Activated naive CD8-positive, alpha-beta T cell treated with anti-CD3 and anti-CD28 coated beads, Interleukin-2, amount 50 U/mL, for 16 hours (primary cell): ENCODE measurements at places on chromosomes 2 and 18.

DNA sequence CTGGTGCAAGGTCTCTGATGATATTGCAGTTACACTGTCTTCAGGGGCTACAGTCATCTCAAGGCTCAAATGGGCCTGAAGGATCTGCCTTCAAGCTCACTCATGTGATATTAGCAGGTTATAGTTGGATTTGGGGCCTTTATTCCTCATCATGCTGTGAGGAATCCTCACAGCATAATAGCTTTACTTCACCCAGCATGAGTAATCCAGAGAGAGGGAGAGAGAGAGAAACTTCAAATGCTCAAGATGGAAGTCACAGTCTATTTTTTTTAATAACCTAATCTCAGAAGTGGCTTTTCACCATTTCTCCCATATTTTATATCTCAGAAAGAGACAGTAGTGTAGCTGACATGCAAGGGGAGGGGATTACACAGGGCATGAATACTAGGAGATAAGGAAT lies 658.7 kb downstream of the EPHA4 start:
- DNase-seq: no peak

DNA sequence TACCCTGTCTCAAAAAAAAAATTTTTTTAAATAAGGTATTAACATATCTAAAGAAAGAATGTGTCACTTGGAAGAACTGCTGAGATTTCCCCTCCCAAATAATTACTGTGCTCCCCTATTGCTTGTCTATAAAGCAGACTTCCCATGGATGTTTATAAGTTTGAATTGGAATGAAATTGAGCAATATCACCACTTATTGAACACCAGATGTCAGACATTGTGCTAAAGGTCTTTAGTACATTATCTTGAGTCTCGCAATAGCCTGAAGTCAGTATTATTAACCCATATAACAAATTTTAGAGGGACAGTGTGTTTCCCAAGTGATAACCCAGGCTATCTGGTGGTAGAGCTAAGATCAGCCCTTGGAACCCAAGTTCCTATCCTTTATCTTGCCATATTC lies 102.9 kb upstream of the MSH2 start:
- no peak for DNase-seq

DNA sequence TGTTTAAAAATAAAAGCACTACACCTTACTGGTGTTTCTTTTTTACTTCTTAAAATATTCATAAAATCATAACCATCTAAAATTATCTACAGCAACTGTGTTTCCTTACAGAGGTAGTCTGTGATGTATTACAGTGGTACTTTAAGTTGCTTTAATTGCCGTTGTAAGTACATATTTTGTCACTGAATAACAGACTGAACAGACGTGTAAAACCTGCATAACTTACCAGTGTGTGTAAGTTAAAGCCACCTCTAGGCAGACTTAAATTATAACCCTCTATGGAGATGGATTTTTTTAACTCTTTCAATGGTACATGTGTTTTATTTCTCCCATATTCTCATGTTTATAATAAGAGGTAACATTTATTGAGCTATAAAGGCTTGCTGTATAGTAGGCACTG lies 166.8 kb downstream of the NR4A2 start:
- no peak for DNase-seq

DNA sequence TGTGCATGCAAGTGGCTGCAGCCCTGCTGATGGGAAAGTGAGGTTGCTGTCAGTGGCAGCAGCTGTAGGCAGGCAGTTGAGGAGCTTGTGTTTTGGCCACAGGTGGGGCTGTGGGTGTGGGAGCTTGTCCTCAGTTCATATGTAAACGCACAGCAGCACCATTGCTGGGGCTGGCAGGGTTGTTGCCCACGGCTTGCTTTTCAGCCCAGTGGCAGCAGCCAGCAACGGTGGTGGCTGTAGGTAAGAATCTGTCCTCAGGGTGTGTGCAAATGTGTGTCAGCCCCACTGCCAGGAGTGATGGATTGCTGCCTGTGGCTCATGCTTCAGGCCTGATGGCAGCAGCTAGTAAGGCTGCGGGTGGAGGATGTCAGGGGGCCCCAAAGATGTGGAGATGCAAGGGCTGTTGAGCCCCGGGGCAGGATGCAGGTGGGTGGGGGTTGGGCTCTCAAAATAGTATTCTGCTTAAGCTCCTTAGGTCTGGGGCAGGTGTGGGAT lies 141.3 kb upstream of the THUMPD2 start:
- DNase-seq: no peak

GRCh38 chr2:11343650-11344341 lies 640 bp downstream of the ROCK2 start:
- peak; percentile 6 for DNase-seq

GRCh38 chr2:101704046-101704466 lies 6.5 kb downstream of the MAP4K4 start:
- no peak for DNase-seq

DNA sequence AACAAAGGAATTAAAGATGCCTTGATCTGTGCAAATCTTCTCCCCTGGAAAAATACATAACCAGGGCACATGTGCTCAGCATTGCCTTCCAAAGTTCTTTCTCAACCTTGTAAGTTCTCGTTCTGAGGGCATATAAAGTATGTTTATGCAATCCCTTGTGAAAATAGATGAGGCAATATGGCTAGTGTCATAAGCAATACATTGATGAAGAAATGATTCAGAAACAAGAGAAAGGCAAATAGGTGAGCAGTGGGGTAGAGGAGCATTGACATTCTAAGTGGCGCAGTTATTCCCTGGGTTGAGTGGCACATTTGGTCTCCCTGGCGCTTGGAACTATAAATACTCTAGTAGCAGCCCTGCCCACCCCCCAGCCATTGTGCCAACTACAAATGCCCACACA lies 57.4 kb upstream of the PGAP1 start:
- no peak for DNase-seq

GRCh38 chr2:178521304-178522150 lies 41.3 kb downstream of the PLEKHA3 start:
- no peak for DNase-seq

DNA sequence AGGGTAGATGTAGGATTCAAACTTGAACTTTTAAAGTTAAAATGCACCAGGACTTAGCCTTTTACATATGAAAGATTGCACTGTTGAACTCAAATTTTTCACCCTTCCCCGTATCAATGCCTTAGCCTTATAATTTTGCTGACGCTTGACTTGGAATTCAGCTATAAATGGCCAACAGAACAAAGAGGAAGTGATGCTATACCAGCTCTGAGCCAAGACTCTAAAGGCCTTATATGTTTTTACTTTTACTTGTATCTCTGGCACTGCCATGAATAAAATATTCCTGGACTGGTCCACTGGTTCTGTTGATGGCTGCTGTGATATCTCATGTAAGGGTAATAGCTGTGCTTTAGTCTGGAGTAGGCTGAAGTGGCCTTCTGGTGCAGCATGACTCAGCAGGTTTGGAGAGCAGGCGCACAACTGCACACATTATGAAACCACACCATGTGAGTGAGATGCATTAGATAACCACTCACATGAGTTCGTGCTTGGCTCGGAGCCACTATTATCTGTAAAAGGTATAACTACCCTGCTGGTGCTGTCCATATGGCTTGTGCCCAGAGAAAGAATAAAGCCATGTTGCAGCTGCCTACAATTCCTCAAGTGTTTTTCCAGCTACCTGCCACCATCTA lies 8.4 kb upstream of the IER3IP1 start:
- DNase-seq: no peak

DNA sequence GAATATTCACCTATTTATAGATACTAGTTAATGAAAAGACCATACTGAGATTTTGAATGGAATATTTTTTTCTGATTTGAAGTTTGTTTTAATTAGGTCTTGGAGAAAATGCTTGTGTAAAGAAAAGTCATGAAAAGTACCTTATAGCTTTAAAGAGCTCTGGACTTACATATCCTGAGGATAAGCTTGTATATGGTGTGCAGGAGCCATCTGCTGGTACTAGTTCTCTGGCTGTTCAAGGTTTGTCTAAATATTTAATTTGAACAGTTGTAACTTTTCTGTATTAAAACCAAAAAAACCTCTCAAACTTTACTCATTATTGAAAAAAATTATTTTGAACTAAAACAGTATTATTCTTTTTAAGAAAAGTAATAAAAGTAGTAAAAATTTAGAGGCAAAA lies 50.1 kb downstream of the UBR3 start:
- no peak for DNase-seq

DNA sequence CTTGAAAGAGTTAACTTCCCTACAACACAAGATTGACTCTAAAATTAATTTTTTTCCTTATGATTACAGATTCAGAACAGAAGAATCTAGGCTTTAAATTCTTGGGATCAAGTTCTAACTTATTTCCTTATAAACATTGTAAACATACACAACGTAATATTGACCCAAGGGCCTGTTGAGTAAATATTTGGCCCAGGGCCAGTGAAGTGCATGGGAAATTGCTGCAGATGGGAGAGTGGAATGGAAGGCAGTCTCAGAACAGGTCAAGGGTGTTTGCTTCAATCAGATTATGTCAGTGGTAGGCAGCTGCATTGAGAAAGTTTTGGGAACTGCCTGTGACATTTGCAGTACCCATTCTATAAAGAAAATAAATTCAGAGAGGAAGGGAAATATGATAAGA lies 137.6 kb downstream of the MYO1B start:
- DNase-seq: no peak

DNA sequence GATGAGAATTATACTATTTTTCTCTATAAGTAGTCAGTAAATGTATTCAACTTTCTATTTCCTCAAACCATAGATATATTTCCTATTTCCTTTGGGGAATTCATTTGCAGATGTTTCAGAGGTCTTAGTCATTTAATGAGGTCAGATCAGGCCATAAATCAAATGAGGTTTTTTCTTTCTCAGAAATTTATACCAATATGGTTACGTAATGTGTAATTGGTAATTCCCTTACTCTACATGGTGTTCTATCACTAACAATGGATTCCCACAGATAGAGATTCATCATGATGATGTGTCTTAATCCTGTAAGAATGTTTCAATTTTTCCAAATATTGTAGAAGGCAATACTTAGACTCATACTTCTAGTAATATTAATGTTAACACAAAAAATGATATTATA lies 108.0 kb downstream of the DPP4 start:
- DNase-seq: no peak

DNA sequence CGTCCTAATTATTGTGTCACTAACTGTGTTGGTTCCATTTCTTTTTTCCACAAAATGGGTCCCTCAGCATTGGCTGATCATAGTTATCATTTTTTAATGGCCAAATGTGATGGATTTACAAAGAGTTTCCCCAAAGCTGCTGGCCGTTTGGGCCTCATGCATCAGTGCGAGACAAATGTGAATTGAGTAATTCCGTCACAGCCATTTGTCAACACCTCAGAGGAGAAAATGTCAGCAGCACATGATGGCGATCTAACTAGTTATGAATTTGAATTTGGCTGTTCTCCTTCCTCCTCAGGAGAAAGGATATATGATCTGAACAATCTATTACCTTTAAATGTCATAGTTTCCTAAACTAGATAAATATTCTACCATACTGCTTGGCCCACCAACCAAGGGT lies 54.9 kb upstream of the SP3 start:
- DNase-seq: no peak

GRCh38 chr2:44934983-44935728 lies 6.3 kb upstream of the SIX3 start:
- DNase-seq: no peak

GRCh38 chr2:184004289-184004947 lies 593.9 kb upstream of the ZNF804A start:
- no peak for DNase-seq

GRCh38 chr2:168255103-168255502 lies 7.7 kb upstream of the STK39 start:
- DNase-seq: no peak

DNA sequence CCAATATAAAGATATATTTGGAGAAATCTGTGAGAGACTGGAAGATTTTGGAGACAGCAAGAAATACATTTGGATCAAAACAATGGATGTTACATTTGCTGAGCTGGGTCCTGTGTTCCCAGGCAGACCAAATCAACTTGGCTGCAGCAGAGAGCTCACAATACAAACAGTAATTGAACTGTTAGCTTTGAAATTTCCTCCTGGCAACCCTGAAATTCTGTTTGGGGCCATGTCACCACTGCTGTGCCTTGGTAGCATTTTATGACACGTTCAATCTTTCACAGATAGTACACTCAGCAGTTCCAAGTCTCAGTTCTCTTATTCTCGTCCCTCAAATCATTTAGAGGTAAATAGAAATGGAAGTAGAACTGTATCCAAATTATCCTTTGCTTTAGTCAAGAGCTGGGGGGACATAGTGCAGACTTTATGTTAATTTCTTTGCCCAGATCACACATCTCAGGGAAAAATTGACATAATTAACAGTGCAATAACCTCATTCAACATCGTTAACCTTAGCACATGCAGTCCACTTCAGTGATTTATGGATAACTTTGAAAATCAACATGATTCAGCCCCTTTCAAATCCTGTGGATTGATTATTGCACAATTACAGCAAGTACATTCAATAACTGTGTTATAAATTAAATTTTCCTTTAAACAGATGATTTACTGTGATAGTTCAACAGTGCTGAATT lies 277.4 kb upstream of the MC4R start:
- DNase-seq: no peak

GRCh38 chr2:233003658-233004555 lies 9.1 kb downstream of the NGEF start:
- DNase-seq: no peak

- no peak for DNase-seq
These were observed 9.2 kb downstream of the TGIF1 start for GRCh38 chr18:3458952-3459853.

GRCh38 chr18:36130039-36130831 lies 536 bp downstream of the ELP2 start:
- DNase-seq: no peak

DNA sequence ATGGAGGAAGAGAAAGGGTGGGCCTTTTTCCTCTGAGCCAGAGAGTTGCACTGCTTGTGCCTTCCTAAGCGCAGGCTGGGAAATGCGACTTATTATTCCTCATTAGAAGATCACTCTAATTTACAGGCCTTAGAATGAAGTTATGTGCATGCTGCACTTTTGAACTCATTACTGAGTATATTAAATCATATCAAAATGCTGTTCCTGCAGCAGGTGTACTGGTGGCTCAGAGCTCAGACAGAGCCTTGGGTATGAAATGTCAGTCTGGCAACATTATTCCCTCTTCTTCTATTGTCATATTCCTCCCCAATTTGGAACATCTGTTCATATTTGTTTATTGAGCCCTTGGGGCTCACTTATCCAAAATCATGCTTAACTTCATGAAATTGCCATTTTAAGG lies 85.5 kb downstream of the ADCYAP1 start:
- DNase-seq: no peak

- no peak for DNase-seq
These were observed 193.1 kb downstream of the SH3RF3 start for GRCh38 chr2:109322111-109322510.

- no peak for DNase-seq
These were observed 112.6 kb upstream of the NDUFV2 start for GRCh38 chr18:8989855-8990254.
